ENCODE measurements at places on chromosomes 7 and 10. TPM values are rescaled to one million over a fixed set of nuclear protein-coding genes. Genes with fewer than 3 reads are reported as not detected.

TMEM229A gene
- total RNA-seq = not detected

TLL2 gene
- total RNA-seq = 0.09 TPM

URGCP gene
- 22.9 TPM for total RNA-seq

PDCD4 gene
- 37.3 TPM for total RNA-seq

CH25H gene
- total RNA-seq = 0.55 TPM

WEE2 gene
- total RNA-seq = not detected

PGAM1 gene
- total RNA-seq = 280 TPM

CCDC172 gene
- total RNA-seq = not detected

KCNMA1 gene
- 30.9 TPM for total RNA-seq

CALHM1 gene
- total RNA-seq = not detected

MACROH2A2 gene
- total RNA-seq = 5.8 TPM

CALML3 gene
- total RNA-seq = under 0.01 TPM

EVX1 gene
- under 0.01 TPM for total RNA-seq

OGDH gene
- 49.8 TPM for total RNA-seq

RSU1 gene
- 35.3 TPM for total RNA-seq

MPP7 gene
- 0.28 TPM for total RNA-seq

ZNF777 gene
- 4.4 TPM for total RNA-seq

DDC gene
- total RNA-seq = not detected

PNLIP gene
- total RNA-seq = not detected

ACSL5 gene
- 1.7 TPM for total RNA-seq

AKR1C4 gene
- total RNA-seq = not detected

TRPV5 gene
- total RNA-seq = not detected

FGFBP3 gene
- total RNA-seq = 0.28 TPM

TSPAN15 gene
- total RNA-seq = 0.85 TPM

ASIC3 gene
- total RNA-seq = 0.14 TPM

IL15RA gene
- total RNA-seq = 4.4 TPM

CYP3A4 gene
- total RNA-seq = not detected

NEUROG3 gene
- total RNA-seq = not detected

PTPN20 gene
- 0.14 TPM for total RNA-seq

DNTT gene
- not detected for total RNA-seq

CHAT gene
- total RNA-seq = not detected

OLAH gene
- total RNA-seq = 0.09 TPM

OPTN gene
- total RNA-seq = 116 TPM

PNLIPRP1 gene
- total RNA-seq = not detected

VGF gene
- 0.14 TPM for total RNA-seq

NPC1L1 gene
- 0.14 TPM for total RNA-seq
